Placental epithelial cell (primary cell): ENCODE measurements at places on chromosomes 7 and 10. TPM values are rescaled to one million over a fixed set of nuclear protein-coding genes. Genes with fewer than 3 reads are reported as not detected.

The UCN3 gene
- total RNA-seq: not detected in 2 replicates

The C10orf67 gene
- 0.33 TPM in 1 of 2 replicates, not detected in the other for total RNA-seq

The SFRP4 gene
- total RNA-seq: 0.79 TPM in 1 of 2 replicates, not detected in the other

The AEBP1 gene
- 1.4 and 5.5 TPM in 2 replicates for total RNA-seq

The ZNF853 gene
- total RNA-seq: 1.4 and 2.4 TPM in 2 replicates

The POLR2J gene
- 25.5 and 28.5 TPM in 2 replicates for total RNA-seq

The HPSE2 gene
- total RNA-seq: not detected in 2 replicates

The LRRC4 gene
- total RNA-seq: under 0.01 and 0.11 TPM in 2 replicates

The TAS2R41 gene
- 0.11 TPM in 1 of 2 replicates, not detected in the other for total RNA-seq

The SAP25 gene
- 0.79 TPM in 1 of 2 replicates, not detected in the other for total RNA-seq

The SMO gene
- total RNA-seq: 12.3 and 26.7 TPM in 2 replicates

The ZNF511 gene
- 13.7 and 29.5 TPM in 2 replicates for total RNA-seq

The PPP1R17 gene
- not detected in 2 replicates for total RNA-seq

The CYP3A4 gene
- total RNA-seq: not detected in 2 replicates

The PLPP4 gene
- total RNA-seq: not detected in 2 replicates
